ENCODE measurements at places on chromosomes 11 and 22. TPM values are rescaled to one million over a fixed set of nuclear protein-coding genes. Genes with fewer than 3 reads are reported as not detected.

The SHANK2 gene
- polyA plus RNA-seq: 19.7 TPM

The OR4A16 gene
- not detected for polyA plus RNA-seq

The POU2AF2 gene
- not detected for polyA plus RNA-seq

The SHISA8 gene
- polyA plus RNA-seq: 2.2 TPM

The THAP12 gene
- polyA plus RNA-seq: 110 TPM

The CNTN5 gene
- 0.64 TPM for polyA plus RNA-seq

The GRIA4 gene
- polyA plus RNA-seq: 6.3 TPM

The C11orf86 gene
- polyA plus RNA-seq: not detected

The PDGFB gene
- polyA plus RNA-seq: 0.61 TPM

The SPI1 gene
- polyA plus RNA-seq: not detected

The PRRG4 gene
- not detected for polyA plus RNA-seq

The NPTXR gene
- polyA plus RNA-seq: 17.0 TPM

The ZFTA gene
- 82.5 TPM for polyA plus RNA-seq

The KRTAP5-2 gene
- not detected for polyA plus RNA-seq

The EPS8L2 gene
- 3.5 TPM for polyA plus RNA-seq

The SNX32 gene
- polyA plus RNA-seq: 12.6 TPM

The PIWIL4 gene
- polyA plus RNA-seq: 1.3 TPM

The CDC42BPG gene
- 0.26 TPM for polyA plus RNA-seq

The ISX gene
- not detected for polyA plus RNA-seq

The DRD4 gene
- not detected for polyA plus RNA-seq

The TMA7B gene
- polyA plus RNA-seq: not detected

The ZW10 gene
- 21.5 TPM for polyA plus RNA-seq

The CRYBB3 gene
- polyA plus RNA-seq: not detected

The PTPRJ gene
- polyA plus RNA-seq: 8.6 TPM

The FAT3 gene
- 53.6 TPM for polyA plus RNA-seq

The FSHB gene
- not detected for polyA plus RNA-seq

The OR56A1 gene
- not detected for polyA plus RNA-seq

The OR8G1 gene
- not detected for polyA plus RNA-seq

The XRCC6 gene
- 398 TPM for polyA plus RNA-seq

The UBQLN3 gene
- not detected for polyA plus RNA-seq

The SMTNL1 gene
- not detected for polyA plus RNA-seq

The SCN4B gene
- 0.92 TPM for polyA plus RNA-seq

The ZBTB16 gene
- 0.45 TPM for polyA plus RNA-seq

The MIOX gene
- not detected for polyA plus RNA-seq

The NLRP6 gene
- polyA plus RNA-seq: not detected

The OR5A1 gene
- polyA plus RNA-seq: not detected

The OR6A2 gene
- 0.05 TPM for polyA plus RNA-seq

The MYEOV gene
- polyA plus RNA-seq: not detected

The MS4A12 gene
- not detected for polyA plus RNA-seq

The PANX2 gene
- polyA plus RNA-seq: 6.4 TPM

The GPHA2 gene
- not detected for polyA plus RNA-seq

The PIM3 gene
- 32.6 TPM for polyA plus RNA-seq

The IMMP1L gene
- 386 TPM for polyA plus RNA-seq

The PATL1 gene
- 3.4 TPM for polyA plus RNA-seq

The ABCG4 gene
- polyA plus RNA-seq: 1.5 TPM

The UBE2L3 gene
- 49.1 TPM for polyA plus RNA-seq

The KCNA4 gene
- polyA plus RNA-seq: 2.5 TPM

The OR52N1 gene
- polyA plus RNA-seq: not detected

The TMX2 gene
- 119 TPM for polyA plus RNA-seq

The MOGAT2 gene
- polyA plus RNA-seq: not detected

The MYRF gene
- polyA plus RNA-seq: 0.86 TPM

The FXYD6 gene
- polyA plus RNA-seq: 218 TPM

The CRACR2B gene
- 1.2 TPM for polyA plus RNA-seq

The CLMP gene
- 0.14 TPM for polyA plus RNA-seq

The TBCEL gene
- 16.5 TPM for polyA plus RNA-seq

The SAAL1 gene
- polyA plus RNA-seq: 51.7 TPM

All from neural cell (in vitro differentiated cells).